ENCODE measurements at places on chromosomes 7 and 10.

- no peak for DNase-seq
These were observed 997.2 kb upstream of the GHITM start for GRCh38 chr10:83142074-83142563.

GRCh38 chr10:105181626-105182025 is 540.5 kb downstream of the SORCS3 start:
- DNase-seq = no peak

DNA sequence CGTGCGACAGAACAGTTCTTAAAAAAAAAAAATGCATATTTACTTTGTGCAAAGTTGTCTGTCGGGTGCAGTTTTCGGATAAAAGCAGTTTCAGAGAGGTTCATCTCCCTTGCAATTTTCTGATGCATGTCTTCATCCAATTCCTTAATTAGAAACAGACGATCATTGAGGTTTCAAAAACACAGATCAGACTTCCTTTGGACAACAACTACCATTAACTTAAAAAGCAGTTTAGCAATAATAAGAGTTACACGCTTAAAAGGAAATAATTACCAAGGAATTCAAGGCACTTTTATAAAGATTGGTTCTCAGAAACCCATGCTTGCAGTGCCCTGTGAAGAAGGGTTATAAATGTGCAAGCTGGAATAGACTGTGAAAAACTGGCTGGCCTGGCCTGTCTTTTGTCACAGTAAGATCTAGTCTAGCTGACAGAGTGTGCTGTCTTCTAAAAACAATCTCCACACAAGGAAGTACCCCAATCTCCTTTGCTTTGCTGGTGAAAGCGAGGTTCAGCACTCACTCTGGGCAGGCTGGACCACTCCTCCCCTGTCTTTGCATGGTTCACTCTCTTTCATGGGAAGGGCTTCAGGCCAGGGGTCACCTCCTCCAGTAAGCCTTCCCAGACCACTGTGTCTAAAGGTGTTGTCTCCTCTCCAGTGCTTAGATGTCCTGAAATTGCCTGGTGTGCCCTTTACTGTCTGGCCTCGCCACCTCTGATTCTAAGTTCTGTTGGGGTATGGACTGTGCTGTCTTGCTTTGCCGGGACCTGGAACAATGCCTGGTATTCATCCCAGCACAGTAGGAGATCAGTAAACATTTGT is 34.8 kb upstream of the HNRNPH3 start:
- no peak for DNase-seq

- no peak for DNase-seq
These were observed 147.7 kb downstream of the SND1 start for GRCh38 chr7:127799535-127800305.

DNA sequence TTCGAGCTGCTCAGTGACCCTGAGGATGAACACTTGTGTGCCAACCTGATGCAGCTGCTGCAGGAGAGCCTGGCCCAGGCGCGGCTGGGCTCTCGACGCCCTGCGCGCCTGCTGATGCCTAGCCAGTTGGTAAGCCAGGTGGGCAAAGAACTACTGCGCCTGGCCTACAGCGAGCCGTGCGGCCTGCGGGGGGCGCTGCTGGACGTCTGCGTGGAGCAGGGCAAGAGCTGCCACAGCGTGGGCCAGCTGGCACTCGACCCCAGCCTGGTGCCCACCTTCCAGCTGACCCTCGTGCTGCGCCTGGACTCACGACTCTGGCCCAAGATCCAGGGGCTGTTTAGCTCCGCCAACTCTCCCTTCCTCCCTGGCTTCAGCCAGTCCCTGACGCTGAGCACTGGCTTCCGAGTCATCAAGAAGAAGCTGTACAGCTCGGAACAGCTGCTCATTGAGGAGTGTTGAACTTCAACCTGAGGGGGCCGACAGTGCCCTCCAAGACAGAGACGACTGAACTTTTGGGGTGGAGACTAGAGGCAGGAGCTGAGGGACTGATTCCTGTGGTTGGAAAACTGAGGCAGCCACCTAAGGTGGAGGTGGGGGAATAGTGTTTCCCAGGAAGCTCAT is 1.1 kb downstream of the DDIT4 start:
- DNase-seq = peak; percentile 74

- no peak for DNase-seq
These were observed 29.2 kb downstream of the PRR15 start for GRCh38 chr7:29592866-29593265.
